ENCODE measurements at places on chromosomes 1 and 21.

DNA sequence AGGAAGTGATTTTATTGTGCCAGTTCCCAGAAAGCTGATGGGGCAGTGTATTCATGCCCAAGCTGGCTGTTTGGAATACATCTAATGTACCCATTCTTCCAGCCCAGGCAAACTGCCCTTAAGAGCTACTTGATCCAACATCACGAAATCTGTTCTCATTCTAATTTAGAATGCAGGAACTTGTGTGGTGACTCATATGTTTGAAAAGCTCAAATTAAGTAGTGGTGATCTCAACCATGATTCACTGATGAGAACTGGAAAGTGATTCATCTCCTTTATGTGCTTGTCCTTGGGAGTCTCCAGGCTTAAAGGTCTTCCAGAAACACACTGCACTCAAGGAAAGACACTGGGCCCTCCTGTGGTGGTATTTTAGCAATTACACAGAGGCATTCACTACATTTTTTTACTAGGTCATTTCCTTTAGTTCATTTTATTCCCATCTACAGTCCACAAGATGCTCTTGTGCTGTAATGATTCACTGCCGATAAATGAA, 65.4 kb downstream of the RPE65 start:
- no peak for DNase-seq

GRCh38 chr1:115912116-115912515, 64.2 kb upstream of the SLC22A15 start:
- no peak for DNase-seq

GRCh38 chr1:116404699-116405098, 31.7 kb downstream of the ATP1A1 start:
- no peak for DNase-seq

- DNase-seq, result no peak
Observed at GRCh38 chr1:12402159-12402673, 172.4 kb downstream of the VPS13D start.

- DNase-seq, result no peak
Observed at GRCh38 chr1:88976235-88976634, 16.2 kb downstream of the KYAT3 start.

GRCh38 chr1:155022136-155022926, 11.2 kb downstream of the DCST2 start:
- DNase-seq, result no peak

GRCh38 chr1:14498839-14499238, 99.6 kb upstream of the KAZN start:
- DNase-seq, result no peak

GRCh38 chr1:119368554-119368953, at the start of gene HAO2:
Gene HAO2, plus strand, starts transcription at chr1:119368785. Its CDS starts 12,301 bp downstream, at chr1:119381086.
- DNase-seq, result no peak

DNA sequence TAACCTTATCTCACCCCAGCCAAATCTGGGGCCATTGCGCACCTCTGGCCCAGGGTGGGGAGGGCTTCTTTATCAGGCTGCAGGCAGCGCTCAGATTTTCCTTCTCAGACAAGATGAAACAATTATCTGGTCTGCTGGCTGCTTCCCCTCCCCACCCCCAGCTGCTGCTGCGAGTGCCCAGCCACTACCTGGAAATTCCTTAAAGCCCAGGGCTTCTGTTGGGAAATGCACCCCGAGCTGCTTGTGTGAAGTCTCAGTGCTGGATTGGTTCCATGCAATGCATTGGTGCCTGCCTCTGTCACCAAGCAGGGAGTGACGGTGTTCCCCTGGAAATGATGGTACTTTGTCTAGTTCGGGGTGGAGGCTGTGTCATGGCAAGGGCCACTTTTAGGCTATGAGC, 18.5 kb upstream of the ACTL8 start:
- no peak for DNase-seq

DNA sequence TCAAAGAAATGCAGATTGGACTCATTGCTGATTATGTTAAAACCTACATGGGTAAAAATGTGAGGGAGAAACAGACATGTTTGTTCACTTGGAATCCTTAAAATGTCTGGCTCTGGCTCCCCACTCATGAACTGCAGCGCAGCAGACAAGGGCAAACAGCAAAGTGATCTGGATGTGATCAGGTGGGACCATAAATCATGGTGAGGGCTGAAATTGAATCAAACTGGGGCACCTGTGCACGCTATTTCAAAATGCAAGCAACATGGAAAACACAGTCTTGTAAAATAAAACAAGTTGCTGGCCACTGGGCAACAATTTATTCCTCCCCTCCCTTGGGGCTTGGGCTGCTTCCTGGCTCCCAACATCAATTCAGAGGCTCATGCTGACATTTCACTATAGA, 373.4 kb downstream of the SEC16B start:
- DNase-seq, result no peak

DNA sequence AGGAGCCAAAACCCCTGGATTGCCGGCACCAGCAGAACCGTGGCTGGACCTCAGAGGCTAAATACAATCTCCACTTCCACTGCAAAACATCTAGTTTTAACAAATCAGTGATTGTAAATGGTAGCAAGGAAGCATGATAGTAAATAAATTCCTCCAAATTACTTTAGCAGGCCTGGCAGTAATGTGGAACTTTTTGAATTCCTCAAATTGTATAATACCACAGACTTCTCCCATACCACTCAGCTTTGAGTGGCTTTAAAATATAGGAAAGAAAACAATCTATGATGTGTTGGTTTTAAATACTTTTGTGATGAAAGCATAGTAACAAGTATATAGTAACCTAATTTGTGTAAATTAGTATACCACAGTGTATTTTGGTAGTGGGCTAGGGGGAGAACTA, 34.1 kb downstream of the NIBAN1 start:
- no peak for DNase-seq

DNA sequence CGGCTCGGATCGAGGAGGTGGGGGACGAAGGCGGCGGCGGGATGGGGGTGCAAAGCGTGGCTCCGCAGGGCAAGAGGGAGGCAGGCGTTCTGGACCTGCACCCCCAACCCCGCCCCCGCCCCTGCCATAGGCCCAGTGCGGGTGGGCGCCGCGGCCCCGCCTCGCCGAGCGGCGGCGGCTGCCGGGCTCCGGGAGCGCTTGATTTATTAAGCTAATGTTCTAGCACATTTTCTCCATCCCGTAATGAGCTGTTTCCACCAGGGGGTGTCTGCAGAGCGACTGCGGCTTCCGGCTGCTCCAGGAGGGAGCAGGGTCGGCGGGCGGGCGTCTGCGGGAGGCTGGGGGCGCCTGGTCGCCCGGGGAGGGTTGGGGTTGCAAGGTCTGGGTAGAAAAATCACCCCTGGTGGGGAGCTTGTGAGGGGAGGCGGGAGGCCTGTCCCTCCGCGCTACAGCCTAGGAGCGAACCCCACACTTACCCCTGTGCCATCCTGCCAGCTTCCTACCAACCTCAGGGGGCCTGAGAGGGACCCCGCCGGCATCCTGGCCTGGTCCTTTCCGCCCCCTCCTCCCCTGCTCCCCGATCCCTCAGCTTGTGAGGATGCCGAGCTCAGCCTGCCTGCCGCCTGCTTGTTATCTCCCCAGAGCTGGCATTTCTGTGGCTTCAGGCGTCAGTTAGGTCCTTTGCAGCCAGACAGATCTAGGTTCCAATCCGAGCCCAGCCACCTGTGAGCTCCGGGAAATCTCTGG, 48.5 kb upstream of the ACOT11 start:
- no peak for DNase-seq

DNA sequence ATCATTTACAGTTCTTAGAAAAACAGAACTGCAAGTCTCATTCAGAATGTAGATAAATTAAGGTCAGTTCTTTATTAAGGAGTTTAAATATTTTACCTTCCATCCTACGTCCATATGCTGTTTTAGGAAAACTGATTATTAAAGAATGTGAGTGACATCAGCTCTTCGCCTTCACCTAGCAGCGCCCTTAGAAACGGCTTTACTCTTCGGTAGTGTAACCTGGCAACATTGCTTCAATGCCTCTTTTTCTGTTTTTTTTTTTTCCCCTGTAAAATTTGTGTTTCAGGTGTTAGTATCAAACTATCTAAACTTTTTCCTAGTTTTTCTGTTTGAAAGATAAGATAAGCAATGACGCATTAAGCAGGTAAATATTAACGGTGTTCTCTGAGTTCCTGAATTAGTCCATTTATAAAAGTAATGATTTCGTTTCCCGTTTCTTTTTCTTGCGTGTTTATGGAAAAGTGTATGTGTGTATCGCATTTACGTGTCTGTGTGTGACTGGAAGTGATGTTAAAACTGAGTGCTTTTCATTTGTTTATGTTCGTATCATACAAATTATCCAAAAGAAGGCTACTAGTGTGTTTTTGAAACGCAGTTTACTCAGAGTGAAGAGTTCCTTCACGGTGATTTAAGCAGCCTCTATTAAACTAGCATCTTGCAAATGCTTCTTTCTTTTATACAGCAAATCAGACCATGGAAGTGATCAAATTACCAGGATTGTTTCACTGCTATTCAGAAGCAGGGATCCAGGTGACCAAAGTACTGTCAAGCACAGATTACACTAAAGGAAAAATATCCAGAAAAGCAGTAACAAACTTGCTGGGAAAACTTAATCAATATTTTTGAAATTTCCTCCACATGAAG, 139.0 kb downstream of the SDCCAG8 start:
- DNase-seq, result no peak

GRCh38 chr1:27400082-27400962, 7.9 kb downstream of the GPR3 start:
- no peak for DNase-seq

DNA sequence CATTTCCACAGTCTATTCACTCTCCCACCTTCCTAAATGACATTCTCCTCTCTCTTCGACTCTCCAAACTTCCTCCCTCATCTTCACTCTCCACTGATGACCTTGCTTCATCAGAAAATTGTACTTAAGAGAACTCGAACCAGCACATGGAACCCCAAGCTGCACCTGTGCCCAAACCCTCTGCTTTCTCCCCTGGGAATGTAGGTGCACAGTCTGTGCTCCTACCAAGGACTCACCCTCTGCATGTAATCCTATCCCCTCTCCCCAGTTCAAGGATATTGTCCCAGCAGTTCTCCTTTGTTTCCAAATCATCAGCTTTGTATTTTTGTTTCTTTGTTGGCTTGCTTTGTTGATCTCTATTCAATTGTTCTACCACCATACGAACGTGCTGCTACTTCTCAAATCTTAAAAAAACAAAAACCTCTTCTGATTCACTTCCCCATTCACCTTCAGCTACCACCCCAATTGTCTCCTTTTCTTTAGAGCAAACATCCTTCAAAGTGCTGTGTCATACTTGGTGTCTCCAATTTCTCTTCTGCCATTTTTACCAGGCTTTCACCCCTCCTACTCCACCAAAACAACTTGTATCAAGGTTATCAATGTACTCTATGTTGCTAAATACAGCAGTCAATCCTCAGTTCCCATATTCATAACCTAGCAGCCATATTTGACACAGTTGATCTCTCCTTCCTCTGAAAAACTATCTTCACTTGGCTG, 26.8 kb downstream of the RAB3B start:
- no peak for DNase-seq

DNA sequence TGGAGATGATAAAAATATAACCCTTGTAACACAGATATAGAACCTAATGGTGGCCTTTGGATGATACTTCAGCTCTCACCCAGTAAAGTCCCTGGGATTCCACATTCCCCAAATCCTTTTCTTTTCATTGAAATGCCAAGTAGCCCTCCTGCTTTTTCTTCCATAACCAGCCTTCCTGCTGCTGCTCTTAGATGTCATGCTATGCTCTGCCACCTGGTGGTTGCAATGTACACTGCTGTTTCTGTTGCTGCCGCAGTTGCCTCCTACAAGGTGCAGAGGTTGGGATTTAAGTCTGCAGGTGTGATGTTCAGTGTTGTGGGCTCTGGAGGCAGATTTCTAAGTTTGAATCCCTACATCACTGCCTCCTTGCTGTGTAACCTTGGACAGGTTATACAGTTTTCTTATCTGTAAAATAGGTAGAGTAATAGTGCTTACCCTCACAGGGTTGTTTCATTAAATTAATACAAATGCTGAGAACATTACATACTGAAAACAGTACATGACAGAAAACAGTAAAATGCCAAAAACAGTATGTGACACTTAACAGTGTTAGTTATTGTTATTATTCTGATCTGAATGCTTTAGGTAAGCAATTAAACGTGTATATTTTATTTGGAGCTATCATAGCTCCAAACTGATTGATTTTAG, 64.3 kb downstream of the CAMSAP2 start:
- DNase-seq, result peak; percentile 59

DNA sequence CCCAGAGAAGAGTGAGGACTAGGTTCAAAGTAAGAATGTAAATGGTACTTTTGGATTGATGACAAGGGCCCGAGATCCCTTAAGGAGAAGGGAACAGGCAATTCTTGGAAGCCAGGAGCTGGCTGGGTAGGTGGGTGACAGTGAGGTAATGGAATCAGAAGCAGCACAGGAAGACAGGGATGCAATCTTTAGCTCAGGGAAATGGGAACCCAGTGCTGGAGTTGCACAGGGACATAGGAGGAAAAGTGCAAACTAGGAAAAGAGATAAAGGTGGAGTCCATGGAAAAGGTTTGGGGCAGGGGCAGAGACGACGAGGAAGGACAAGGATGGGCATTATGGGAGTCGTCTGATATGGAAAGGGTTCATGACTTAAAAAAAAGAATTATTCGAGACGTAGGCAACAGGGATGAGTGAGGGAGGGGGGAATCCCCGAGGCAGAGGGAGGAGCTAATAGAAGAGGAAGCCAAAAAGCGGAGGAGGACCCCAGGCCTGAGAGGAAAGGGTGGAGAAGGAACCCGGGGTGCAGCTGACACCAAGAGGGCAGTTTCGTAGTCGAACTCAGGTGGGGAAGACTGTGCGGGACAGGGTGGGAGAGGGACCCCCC, 495 bp downstream of the PI4KB start:
- DNase-seq, result no peak

DNA sequence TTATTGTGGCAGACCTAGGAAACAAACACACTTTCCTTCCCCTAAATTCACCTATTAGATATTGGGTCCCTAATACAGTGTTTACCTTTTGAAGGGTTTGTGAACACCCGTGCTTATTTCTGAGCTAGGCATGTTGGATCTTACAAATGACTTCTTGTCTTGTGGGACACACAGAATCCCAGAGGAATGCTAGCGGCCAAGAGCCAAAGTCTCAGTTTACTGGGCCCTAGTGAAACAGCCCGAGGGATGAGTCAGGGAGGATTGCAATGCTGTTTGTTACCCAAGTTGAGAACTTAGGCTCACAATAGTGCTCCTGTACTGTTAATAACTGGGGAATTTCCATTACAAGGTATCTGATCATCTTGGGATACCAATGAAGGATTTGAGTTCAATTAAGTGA, 100.1 kb upstream of the AKT3 start:
- no peak for DNase-seq

DNA sequence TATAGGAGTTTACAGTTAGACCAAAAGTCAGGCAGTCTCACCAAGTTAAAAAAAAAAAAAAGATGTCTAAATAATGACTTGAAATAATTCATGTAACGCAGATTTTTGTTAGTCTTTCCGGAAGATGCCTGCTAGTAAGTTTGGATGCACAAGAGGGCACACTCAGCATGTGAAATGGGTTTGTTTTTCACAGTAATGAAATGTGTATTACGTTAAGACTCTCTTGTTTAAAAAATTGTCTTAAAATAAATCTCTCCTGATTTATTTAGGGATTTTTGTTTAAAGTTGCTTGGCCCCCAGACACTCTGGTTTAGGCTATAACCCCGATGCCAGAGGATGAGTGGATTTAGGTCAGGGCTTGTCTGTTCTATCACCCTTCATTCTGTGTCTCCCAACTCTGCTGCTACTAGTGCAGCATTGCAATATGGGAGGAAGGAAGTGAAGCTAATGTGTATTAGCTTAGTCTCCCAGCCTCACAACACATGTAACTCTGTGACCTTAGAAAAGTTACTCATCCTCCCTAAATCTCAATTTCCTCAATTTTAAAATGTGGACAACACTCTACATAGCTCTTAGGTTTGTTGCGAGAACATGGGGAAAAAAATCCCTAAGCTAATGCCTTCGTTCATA, 25.7 kb downstream of the CTH start:
- no peak for DNase-seq

GRCh38 chr1:47478090-47478489, 40.2 kb downstream of the FOXD2 start:
- no peak for DNase-seq

All from activated CD4-positive, alpha-beta T cell treated with anti-CD3 and anti-CD28 coated beads for 1 hour (primary cell).